ENCODE measurements at places on chromosomes 1 and 21.

DNA sequence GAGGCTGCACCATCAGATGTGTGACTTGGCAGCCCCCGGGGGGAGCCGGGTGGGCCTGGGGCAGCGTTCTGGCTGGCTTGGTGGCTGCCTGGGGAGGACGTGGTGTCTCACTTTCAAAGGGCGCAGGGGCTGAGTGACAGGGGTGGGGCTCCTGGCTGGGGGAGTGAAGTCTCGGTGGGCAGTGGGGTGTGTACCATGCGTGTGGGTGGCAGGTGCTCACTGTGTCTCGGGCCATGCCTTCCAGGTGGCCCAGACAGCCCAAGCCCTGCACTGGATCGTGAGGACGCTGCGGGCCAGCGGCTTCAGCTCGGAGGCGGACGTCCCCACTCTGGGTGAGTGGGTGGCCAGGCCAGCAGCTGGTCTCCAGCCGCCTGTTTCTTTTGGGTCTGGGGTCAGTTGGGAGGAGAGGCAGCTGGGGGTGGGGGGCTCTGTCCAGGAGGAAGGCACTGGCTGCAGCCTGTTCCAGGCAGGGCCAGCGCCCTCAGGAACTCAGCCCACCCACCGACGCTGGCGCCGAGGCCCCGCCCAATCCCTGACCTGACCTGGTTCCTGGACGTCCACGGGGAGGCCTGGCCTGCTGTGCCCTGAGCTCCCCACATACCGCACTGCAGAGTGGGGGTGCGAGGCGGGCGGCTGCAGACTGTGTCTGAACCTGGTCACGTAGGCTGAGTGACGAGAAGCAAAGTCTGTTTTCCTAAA is 30.6 kb upstream of the LRRC3 start:
- DNase-seq: no peak

DNA sequence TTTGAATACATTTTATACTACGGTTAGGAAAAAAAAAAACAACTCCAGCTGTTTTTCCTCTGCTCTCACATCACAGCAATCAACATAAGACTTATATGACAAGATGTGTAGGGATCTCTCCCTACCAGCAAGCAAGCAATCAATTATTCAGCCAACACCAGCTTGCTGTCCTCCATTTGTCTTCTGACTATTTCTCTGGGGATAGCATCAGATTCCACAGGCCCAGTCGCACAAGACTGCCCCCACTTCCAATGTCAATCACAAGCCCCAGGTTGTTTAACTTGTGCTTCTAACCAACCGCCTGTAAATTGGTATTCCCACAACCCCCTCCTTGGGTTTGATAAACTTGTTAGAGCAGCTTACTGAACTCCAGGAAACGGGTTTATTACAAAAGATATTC is 873.1 kb upstream of the TMPRSS15 start:
- no peak for DNase-seq

DNA sequence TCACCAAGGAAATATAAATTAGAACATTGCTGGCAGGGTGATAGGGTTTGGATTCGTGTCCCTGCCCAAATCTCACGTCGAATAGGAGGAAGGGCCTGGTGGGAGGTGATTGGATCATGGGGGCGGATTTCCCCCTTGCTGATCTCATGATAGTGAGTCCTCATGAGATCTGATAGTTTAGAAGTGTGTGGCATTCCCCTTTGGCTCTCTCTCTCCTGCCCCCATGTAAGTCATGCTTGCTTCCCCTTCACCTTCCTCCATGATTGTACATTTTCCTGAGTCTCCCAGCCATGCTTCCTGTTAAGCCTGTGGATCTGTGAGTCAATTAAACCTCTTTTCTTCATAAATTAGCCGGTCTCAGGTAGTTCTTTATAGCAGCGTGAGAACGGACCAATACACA is 60.6 kb downstream of the VPS26C start:
- no peak for DNase-seq

DNA sequence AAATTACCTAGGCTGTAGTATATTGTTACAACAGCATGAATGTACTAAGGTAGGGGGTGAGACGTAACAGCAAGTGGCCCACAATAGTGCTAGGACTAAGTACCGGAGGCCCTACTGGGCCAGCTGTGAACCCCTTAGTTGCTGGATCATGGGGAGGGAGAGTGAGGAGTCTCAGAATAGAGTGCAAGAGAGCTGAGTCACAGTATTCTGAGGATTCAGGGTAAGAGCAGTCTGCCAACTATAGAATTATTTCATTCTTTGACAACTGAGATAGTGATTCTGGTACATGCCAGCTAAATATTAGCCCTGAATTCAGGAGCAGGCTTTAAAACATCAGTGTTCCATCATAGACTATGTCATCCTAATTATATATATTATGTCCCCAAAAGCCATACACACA is 218.7 kb downstream of the TM2D1 start:
- DNase-seq: no peak

DNA sequence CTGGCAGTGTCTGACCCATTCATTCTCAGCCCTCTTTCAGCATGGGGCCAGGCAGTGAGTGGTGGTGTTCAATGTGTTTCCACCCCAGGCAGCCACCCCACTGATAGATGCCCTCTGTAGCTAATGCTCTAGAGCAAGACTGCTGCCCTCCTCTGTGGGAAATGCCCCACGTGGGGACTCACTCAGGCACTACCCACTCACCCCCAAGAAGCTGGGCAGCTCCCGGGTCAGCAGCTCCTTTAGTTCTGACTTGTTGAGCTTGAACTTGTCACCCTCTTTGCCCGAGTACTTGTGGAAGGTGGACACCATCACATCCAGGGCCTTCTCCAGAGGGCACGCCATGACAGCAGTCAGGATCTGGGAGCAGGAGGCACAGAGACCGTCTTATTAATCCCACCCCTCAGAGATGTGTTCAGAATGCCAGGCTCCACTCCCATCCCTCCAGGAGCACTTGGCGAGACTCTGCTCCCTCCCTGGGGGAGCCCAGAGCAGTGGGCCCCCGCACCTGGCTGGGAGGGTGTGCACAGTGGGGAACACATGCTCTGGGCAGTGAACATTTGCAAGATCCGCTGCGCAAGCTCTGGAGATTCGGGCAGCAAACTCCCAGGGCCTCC is 1.0 kb downstream of the S100A4 start:
- DNase-seq: no peak

DNA sequence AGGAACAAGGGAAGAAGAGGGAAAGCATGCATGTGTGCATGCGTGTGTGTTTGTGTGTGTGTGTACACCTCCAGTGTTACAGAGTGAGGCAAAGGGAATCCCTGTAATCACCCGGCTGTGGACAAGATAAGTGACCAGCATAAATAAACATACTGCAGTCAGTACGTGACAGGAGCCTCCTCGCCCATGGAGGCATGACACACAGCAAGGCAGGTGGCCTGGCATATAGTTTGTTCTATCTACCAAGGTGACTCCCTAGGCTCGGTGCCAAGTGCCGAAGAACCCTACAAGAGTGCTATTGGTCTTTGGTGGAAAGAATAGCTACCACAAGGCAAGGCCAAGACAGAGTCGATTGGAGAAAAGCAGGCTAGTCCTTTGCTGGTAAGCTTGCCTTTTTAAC is 31.7 kb upstream of the HEATR1 start:
- DNase-seq: no peak

GRCh38 chr1:105101261-105101660 is 1351.6 kb downstream of the AMY1C start:
- no peak for DNase-seq

- no peak for DNase-seq
Measured at GRCh38 chr1:14679027-14679688, 80.7 kb downstream of the KAZN start.

DNA sequence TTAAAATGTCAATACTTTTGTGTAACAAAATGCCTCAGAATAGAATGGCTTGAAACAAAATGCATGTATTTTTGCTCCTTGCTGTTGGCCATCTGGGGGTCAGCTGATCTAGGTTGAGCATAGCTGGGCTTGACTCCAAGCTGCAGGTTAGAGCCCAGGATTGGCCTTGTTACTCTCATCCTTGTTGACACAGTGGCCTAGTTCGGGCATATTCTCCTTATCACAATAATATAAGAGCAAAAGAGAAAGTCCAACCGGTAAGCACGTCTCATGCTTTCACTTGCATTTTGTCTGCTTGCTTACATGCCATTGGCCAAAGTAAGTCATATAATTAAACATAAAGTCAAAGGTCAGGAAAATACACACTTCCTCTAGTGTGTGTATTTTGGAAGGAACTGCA is 456.2 kb downstream of the KCNT2 start:
- DNase-seq: no peak

DNA sequence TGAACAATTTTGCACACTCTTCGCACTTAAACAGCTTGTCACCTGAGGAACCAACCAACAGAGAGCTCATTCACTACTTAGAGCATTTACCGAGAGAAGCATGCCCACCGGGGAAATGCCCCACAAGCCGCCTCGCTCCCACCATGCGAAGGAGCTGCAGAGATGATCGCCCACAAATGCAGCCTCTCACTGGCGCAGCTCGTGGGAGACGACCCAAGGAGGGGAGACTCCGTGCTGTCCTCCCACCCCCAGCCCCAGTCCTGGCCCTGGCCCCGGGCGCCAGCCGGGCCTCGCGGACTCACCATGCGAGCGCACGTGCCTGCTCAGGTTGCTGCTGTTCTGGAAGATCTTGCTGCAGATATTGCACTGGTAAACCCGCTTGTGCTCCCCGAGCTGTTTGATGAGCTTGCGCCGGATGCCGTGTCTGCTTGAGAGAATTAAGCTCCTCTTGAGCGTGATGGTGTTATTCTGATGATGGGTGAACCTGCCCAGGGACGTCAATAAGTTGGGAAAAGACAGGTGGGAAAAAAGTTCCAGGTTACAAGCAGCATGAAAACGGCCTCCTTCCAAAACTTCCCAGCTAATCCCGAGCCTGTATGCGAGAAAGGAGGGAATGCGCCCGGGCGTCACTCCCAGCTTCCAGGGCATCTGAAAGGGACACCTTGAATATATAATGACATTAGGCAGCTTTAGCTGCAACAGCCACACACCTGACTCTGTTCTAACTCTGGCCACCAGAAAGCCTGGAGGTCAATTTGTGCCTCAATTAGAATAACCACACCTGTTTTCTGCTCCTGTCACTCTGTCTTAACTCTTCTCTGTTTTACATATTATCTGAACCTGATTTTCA is 42.8 kb downstream of the PRDM15 start:
- DNase-seq: no peak

- DNase-seq: no peak
Measured at GRCh38 chr1:228367798-228368791, 38.5 kb downstream of the TRIM11 start.

GRCh38 chr1:39544327-39544726 is 32.3 kb downstream of the PABPC4 start:
- no peak for DNase-seq

GRCh38 chr1:24826510-24826909 is 81.3 kb downstream of the CLIC4 start:
- no peak for DNase-seq

Measured in HS-27A (cell line).